CD4-positive, alpha-beta T cell treated with Interleukin-15 for 4 hours (primary cell): ENCODE measurements at places on chromosomes 11 and 22.

DNA sequence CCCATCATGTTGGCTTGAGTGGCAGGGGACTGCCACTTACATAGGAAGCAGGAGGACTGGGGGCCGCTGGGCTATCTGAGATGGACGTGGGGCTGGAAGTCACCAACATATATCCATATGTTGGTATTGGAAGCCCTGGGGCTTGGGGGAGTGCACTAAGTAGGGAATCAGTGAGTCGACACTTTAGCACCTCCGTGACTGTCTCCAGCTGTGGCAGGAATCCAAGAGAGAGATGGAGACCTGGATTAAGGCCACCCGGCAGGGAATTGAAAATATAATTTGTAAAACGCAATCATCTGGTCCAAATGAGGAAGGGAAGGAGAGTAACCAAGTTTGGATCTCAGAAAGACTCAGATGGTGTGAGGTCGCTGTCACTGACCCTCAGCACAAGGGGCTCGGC, 68.4 kb downstream of the ELFN2 start:
- DNase-seq: no peak

GRCh38 chr22:31619611-31620300, 42.3 kb downstream of the PISD start:
- no peak for DNase-seq

DNA sequence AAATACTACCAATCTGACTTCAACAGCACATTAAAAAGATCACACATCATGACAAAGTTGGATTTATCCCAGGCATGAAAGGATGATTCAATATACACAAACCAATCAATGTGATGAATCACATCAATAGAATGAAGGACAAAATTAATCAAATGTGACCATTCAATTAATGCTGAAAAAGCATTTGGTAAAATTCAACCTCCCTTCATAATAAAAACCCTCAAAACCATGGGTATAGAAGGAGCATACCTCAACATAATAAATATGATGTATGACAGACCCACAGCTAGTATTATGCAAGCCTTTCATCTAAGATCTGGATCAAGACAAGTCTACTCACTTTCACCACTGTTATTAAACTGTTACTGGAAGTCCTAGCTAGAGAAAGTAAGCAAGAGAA, 921.7 kb upstream of the RAG2 start:
- DNase-seq: no peak

DNA sequence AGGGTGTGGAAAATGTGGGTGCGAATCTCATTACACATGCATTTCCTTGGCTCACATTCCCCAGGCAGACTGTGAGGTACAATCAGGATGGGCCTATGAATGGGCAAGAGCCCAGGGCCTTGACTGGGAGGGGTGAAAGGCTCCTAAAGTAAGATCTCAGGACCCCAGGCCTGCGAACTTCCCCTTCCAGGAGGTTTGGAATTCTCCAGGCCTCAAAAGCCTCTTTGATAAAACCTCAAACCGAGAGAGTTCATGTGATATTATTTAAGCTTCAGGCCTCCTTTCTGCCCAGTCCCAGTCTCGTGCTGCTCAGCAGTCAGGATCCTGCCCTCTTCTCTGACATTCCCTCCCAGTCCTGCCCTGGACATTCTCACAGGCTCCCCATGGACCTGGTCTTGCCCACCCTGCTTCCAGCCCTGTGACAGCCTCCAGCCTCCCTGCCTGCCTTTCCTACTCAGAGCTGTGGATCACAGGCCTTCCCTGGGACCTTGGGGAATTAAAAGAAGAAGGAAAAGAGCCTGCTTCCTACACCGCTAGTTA, 37.3 kb upstream of the TEAD1 start:
- DNase-seq: no peak

DNA sequence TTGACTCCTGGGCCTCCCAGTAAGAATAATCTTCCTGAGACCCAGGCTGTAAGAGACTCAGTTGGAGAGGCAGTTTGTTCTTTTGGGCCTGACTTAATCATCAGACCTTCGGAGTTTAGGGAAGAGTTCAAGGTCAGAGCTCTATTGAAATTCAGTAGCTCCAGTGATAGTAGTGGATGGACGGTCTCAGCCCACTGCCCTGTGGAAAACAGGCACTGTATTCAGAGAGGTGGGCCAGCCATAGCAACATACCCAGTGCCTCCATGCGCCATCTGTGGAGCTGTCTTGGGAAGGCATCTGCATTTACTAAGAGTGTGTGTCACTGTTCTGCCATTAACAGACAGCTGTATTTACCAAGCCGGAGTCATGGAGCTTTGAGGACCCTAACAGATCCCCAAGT, 2.9 kb downstream of the SMARCB1 start:
- no peak for DNase-seq

DNA sequence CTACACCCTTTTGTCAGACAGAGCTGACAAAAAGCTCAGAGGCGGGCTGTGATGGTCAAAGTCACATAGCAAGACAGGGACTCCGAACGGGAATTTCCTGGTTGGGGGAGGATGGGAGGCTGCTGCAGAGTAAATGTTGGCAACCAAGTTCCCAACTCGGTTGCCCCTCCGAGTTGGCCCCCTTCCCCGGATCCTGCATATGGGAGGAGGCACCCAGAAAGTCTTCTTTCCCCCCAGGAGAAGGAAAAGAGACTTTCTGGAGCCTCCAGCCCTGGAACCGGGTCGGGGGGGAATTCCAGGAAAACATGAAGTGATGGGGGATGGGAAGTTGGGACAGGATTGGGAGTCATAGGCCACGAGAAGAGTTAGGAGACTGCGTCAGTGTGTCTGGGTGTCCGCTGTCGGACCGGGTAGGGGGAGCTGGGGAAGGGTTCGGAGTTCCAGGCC, 614 bp downstream of the SELENOM start:
- no peak for DNase-seq

DNA sequence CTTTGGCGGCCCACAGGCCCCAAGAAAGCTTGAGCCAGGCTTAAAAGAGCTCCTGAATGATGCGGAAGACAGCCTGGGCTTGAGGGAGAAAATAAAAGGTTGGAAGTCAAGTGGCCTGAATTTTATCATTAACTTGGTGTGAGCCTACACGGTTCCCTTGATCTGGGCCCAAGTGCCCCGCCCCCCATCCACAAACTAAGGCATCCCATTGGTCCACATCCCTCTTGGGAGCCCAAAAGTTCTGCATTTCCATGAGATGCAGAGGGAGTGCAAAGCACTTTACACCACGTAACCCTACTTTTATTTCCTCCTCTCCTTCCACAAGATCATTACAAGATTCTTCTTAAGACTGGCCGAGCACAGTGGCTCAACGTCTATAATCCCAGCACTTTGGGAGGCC, 22.2 kb downstream of the LARGE1 start:
- no peak for DNase-seq

GRCh38 chr11:128867277-128867676, at the start of gene KCNJ1:
Gene KCNJ1 (minus strand): TSS chr11:128867296. CDS start chr11:128840243, 27,053 bp downstream.
- no peak for DNase-seq

DNA sequence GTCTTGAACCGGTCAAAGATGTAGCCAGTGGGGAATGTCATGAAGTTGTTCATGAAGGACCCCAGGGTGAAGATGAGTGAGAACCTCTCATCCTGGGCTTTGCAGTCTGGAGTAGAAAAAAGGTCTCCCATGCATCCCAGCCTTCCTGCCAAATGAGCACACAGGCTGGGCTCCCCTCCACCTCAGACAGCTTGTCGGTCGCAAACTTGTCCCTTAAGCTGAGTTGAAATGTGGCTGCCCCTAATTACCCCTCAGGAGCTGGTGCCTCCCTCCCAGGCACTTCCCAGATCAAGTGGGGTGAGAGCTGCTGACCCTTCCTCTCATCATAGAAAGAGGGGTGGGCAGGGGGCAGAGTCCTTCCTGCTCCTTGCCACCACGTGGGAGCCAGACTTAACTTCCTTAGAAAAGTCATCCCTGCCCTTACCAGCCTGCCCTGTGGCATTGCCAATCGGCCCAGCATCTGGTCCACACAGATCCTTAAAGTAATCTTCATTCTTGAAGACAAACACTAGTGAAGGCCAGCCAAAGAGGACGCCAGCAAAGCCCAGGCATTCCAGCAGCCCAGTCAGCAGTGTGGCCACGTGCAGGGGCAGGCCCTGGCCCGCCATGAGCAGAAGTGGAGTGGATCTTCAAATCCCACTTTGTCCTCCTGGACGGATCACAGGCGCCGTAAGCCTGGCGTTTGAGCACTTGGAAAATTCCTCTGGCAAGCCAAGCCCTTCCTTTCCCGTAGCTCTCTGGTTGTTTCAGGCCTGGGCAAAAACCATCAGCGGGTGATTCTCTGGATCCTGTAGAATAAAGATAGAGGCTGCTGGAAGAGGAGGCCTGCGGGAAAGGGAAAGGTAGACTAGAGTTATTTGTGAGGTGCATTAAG, 1.1 kb downstream of the SLC43A3 start:
- no peak for DNase-seq

DNA sequence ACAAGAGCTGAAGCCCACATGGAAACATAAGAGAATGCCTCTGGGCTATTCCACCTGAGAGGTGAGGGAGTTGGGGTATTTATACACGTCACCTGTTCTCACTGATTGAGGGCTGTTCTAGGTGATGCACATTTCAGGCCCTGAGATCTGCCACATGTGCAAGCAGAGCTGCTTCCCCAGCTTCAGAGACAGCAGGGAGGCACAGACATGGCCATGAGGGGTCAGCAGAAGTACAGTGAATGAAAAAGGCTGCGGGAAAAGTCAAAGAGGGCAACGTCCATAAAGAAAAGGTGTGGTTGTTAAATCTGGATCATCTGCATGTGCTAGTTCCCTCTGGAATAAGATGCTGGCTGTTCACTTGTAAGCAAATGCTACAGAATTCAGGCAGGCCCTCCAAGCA, 75.4 kb downstream of the GAB4 start:
- DNase-seq: no peak

GRCh38 chr22:29306835-29307595, 565 bp downstream of the GAS2L1 start:
- no peak for DNase-seq

DNA sequence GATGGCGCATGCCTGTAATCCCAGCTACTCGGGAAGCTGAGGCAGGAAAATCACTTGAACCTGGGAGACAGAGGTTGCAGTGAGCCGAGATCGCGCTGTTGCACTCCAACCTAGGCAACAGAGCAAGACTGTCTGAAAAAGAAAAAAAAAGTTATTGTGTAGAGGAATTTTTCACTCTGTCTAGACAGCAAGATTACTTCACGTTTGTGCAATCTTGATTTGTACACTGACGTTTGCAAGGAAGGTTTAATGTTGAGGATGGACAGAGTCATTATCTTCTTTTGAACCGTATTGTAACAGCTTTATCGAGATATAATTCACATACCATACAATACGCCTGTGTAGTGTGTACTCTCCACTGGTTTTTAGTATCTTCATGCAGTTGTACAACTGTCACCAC, 3.7 kb downstream of the CTTN start:
- no peak for DNase-seq

DNA sequence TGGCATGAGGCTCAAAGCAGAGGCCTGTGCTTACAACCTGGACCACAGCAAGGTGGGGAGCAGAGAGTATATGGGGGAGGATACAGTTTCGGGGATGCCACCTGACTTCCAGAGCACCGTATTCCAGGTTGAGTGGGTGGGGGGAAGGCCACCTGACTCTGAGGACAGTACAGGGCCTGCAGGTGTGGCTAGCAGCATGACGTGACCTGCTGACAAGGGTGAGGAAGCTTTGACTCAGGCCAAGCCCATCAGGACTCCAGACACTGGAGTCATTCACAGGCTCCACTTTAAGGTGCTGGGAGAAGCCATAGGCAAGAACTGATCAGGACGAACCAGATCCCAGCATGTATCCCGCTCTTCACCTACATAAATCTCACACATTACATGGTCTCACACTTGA, 34.6 kb upstream of the CRTAM start:
- DNase-seq: no peak

DNA sequence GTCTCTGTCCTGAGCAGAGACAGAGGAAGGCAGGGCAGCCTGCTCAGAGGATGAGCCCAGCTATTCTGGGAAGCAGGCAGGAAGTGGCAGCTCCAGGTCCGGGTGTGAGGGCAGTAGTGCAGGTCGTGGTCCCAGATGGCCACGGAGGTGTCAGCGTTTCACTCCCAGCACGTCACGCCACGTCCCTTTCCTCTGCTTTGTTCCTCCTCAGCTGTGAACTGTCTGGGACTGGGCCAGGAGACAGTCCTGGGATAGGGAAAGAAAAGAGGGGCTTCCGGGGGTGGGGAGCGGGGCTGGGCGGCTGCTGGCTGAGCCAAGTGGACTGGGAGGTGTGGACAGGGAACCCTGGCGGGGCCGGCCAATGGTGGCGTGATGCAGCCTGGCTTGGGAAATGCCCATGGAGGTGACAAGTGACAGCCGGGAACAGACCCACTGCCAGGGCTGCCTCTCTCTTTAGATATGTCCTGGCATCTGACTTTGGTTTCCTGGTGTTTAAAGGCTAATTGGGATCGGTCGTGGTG, 64.7 kb downstream of the KCNQ1 start:
- DNase-seq: no peak

DNA sequence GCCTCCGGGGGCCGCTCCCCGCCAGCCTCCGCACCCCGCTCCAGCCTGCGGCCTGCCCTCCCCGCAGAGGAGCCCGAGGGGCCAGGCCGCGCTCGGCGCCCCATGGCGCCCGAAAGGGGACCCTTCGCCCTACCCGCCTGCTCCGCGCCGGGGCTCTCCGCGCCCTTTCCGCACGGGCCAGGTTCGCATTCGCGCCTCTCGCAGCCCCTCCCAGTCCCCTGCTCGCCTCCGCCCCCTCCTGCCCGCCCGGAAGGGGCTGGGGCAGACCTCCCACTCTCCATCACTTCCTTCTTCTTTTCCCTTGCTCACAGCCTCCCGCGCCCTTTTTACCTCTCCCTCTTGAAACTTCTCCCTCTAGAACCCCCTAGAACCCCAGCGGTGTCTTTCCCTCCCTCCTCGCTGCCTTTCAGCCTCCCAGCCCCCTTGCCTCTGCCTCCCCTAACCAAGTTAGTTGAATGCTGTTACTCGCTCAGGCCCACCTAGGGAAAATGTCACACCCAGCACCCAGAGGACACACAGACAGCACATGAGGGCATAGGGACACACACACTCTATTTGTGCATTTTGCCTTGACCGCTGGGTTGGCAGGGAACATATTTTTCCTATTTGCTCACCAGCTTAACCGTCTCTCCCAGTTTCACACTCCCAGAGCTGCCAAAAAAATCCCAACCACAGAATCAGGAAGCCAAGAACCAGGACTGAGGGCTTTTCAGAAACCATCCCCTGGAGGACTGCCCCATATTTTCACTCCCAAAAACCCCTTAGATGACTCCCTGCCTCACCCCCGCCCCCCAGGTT, at the start of gene SLC43A3:
Gene SLC43A3 (minus strand): TSS at position 193 of the 798 bp plus-strand sequence. CDS start 949 bp downstream, outside the sequence.
- DNase-seq: peak; percentile 55

GRCh38 chr11:13463779-13464290, 813 bp upstream of the BTBD10 start:
- no peak for DNase-seq

DNA sequence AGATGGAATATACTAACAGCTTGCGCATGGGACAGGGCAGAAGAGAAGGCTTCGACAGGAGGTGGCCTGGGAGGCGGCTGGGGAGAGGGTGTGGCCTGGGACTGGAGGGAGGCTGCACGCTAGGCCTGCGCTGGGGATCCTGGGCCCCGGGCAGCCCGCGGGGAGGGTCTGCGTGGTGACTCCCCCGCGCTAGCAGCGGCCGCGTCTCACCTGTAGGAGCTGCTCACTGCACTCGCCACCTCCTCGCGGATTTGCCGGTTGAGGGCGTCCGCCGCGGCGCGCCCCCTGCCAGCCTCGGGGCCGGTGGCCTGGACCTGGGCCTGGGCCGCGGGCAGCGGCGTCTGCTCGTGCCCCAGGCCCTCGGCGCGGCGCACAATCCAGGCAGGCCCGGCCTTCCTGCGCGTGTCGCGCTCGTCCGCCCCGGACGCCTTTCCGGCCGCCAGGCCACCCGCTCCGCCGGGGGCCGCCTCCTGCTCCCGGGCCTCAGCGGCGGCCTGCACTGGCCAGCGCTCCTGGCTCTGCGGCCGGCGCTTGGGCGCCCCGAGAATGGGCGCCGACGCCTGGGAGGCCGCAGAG, 1.5 kb downstream of the MAP6 start:
- DNase-seq: no peak

GRCh38 chr11:2699185-2699530, 636 bp downstream of the KCNQ1OT1 start:
- no peak for DNase-seq
